ENCODE measurements at places on chromosomes 12 and 14.
A peak's percentile ranks its signal among the peaks of the same experiment; 100 is the strongest.

DNA sequence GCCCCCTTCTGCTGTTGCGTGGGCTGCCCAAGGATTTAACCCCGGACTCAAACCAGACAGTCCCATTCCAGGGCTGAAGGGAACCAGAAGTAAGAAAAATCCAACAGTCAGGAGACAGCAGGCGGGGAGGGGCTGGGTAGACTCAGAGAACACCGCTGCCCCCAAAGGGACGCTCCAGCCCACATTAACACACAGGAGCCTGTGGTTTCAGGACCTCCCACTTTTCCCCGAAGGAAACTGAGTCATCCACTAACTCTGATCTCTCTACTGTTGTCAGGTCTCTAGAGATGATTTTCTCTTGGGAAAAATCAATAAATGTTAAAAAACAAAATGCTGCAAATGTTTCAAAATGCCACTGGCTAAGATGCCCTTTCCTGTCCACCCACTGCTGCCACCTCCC lies 41.6 kb downstream of the FBXO21 start:
- peak; percentile 14 for DNase-seq

DNA sequence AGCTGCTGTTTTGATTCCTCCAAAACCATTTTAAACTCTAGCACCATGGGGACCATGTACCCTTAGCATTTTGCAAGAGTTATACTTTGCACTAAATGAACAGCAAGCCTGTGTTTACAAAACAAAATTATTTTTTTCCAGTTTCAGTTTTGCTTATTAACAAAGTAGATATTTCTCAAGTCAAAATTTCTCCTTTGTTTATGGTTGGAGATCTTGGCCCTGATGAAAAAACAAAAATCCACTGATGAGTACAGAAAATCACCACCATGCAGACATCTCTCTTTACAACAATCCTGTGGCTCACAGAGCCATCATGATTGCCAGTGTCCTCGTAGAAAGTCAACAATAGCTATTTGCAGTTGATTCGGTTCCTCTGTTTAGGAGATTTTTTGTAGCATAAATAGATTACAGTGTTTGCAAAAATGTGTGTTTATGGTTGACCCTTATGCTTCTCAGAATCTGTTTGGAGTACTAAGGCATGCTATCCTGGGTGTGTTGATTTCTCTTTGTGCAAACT lies 201.1 kb upstream of the NUDT4 start:
- DNase-seq = no peak

GRCh38 chr14:55399183-55399582 lies 12.4 kb downstream of the ATG14 start:
- no peak for DNase-seq

DNA sequence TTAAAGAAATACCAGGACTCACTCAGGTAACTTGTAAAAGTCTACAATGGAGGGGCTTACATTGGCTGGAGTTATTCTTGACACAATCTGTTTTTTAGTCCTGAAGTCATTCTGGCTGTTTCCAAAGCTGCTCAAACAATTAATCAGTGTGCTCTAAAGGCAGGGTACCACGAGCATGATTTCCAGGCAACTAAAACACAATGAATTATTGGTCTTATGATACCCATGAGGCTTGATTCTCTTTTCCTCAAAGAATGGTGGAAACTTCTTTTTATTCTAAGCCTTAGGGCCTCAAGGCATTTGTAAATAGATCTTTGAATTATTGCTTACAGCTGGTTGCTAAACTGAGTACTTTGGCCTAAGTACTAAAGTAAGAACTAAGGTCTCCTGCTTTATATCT lies 199.8 kb upstream of the PDZRN4 start:
- DNase-seq = no peak

DNA sequence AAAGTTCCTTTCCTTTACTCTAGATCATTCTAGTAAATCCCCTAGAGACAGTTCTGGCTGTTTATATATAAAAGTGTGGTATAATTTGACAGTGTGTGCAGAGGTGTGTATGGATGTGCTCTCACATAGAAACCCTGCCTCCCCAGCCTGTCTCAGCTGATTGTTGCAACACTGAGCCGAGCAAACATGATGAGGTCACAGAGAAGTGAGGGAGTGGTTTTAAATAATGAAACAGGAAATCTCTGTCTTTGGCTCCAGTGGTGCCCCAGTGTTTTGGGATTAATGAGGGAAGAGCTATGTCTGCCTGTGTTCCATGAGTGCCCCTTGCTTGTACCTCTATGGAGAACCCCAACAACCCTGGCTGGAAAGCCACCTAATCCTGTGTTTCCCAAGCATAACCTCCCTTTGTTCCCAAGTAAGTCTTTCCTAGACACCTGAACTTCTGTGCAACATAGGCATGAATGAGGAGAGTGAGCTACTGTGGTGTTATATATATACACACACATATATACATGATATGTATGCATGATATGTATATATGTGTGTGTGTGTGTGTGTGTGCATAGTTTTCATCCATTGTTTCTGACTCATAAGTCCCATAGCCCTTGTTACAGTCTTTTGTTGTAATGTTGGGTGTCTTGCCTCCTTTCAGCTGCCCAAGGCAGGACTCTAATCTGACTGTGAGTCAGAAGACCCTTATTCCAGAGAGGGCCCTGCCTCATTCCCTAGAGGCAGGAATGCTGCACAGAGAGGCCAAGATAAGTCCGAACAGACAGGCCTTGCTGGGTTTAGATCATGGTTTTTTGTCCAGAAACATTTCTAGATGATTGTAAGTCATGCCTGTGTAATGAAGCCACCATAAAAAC lies 18.0 kb downstream of the TRAF3 start:
- no peak for DNase-seq
